ENCODE measurements at places on chromosomes 7 and 10. TPM values are rescaled to one million over a fixed set of nuclear protein-coding genes. Genes with fewer than 3 reads are reported as not detected.

GRCh38 chr7:31814187-31814586 lies 127.2 kb downstream of the PPP1R17 start:
- peak; percentile 37 for DNase-seq

The MINDY4 gene
- 27.0 TPM for total RNA-seq

- no peak for DNase-seq
Measured at GRCh38 chr7:2628130-2628482, 3.7 kb upstream of the TTYH3 start.

GRCh38 chr7:138226001-138226476 lies 149.8 kb downstream of the AKR1D1 start:
- peak; percentile 93 for DNase-seq

DNA sequence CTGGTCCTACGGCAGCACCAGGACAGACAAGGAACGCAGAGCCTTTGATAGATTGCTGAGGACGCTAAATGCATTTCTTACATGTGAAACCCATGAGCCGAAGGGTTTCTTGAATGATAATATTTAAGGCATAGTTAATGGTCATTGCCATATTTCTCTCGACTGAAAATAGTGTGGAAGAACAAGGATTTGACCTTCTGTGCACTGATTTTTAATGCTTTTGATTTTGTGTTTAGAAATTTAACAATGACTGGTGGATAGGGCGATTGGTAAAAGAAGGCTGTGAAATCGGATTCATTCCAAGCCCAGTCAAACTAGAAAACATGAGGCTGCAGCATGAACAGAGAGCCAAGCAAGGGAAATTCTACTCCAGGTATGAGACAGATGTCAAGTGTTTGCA lies 150.8 kb downstream of the NSUN6 start:
- no peak for DNase-seq

GRCh38 chr7:51606601-51607154 lies 290.1 kb upstream of the COBL start:
- DNase-seq, result peak; percentile 14

DNA sequence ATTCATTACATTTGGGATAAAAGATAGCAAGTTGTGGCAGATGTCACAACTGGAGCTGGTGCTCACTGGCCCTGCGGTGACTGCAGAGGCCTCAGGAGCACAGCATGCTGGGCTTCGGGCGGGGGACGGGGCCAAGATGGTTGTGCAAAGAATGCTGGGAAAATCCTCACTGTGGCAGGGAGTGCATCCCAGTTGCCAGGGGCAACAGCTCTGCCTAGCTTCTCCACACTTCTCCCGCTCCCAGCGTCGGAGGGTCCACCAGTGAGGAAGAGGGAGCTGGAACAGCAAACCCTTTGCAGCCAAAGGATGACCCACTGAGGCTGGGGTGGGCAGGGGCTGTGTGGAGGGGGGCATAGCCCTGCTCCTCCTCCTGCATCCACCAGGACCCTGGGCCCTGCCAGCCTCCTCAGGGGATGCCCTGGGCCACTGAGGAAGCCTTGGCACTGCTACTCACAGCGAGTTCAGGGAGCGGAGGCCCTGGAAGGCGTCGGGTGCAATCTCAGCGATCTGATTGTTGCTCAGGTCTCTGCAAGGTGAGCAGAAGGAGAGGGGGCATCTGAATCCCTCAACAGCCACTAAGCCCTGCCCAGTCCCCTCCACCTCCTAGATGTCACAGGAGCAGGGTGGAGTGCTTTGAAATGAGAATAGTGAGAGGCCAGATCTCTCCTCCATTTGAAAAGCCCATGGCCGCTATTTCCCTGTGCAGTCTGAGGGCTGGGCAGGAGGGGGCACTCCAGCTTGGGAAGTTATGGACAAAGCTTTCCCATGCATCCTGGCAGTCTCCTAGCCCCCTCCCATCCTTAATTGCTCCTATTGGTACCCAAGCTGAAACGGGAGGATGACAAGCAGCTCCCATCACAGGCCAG lies 126.5 kb downstream of the SLIT1 start:
- DNase-seq, result no peak

The CYP26C1 gene
- total RNA-seq, result not detected

DNA sequence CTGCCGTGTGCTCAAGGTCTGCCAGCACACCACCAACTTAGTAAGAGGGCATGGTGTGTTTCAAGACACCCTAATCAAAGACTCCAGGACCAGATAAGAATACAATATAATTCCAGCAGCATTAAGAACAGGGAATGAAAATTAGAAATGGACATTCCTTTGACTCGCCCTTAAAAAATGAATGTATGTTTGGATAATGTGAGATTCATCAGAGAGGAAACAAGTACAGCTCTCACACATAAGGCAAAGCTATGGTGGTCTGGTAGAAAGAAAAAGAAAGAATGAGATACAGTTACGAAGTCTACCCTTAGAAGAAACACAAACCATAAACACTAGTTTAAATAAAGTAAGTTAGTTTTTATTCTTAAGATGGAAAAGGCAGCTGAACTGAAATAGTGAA lies 174.8 kb upstream of the ANK3 start:
- DNase-seq, result no peak

DNA sequence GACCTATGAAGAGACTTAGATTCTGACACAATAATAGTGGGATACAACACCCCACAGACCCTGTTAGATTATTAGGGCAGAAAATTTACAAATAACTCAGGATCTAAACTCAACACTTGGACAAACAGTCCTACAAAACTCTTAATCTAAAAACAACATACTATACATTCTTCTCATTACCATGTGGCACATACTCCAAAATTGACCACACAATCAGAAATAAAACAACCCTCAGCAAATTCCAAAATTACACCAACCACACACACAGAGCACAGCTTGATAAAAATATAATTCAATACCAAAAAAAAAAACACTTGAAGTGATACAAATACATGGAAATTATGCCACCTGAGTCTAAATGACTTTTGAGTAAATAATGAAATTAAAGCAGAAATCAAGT lies 7.8 kb downstream of the ZNF680 start:
- no peak for DNase-seq

The POLR2J gene
- total RNA-seq, result 95.6 TPM

DNA sequence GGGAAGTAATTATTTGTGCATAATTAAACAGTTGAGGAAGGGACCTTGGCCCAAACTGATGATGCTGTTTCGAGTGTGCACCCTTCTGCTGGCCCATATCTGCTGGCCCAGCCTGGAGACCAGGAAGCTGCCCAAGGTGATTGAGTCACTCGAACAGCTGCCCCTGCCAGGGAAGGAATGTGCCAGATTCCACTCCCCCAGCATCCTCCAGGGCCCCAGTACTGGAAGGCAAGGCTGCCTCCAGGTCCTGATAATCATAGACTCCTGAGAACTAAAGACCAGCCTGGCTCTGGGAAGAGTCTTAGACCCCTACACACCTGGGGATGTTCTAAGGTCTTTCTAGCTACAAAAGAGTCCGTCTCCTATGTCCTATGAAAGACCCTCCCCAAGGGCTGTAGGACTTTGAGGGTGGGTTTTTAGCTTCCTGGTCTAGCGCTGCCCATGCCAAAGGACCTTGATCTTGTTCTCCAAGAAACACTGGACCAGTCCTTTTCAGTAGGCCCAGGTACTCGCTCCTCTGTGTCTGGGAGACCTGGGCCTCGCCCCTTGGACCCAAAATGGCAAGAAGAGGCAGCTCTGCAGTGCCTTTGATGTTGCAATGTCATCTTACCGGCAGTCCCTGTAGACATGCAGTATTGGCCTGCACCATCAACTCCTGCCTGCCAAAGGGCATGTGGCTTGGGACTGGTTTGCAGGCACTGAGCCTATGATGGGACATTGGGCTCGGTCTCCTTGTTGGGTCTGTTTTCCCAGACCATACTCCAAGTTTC lies 103.2 kb upstream of the GPR26 start:
- DNase-seq, result no peak

The CALML3 gene
- total RNA-seq, result not detected

The TEX36 gene
- not detected for total RNA-seq

GRCh38 chr10:48705401-48705938 lies 20.8 kb downstream of the WDFY4 start:
- DNase-seq, result no peak

GRCh38 chr7:93150200-93150835 lies 2.1 kb upstream of the SAMD9L start:
- peak; percentile 62 for DNase-seq

DNA sequence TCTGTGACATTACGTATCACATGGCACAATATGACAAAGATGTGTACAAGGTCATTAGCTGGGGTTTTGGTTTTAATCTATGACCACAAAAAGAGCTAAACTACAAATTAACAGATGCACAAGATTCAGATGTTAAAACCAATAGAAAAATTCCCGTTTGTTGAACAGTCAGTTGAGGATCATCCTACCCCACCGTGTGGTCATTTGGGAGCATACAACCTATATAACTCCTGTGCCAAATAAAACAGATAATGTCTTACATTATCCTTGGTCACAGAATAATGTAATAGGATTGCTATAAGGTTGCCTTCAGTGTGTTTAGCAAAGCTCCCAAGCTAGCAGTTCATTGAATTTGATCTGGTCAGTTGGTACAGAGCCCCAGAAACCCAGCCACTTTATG lies 28.2 kb downstream of the ASNS start:
- peak; percentile 23 for DNase-seq

- no peak for DNase-seq
Measured at GRCh38 chr10:97406064-97406463, 4.9 kb upstream of the RRP12 start.

- DNase-seq, result peak; percentile 77
Measured at GRCh38 chr10:119655566-119656001, 4.4 kb downstream of the BAG3 start.

DNA sequence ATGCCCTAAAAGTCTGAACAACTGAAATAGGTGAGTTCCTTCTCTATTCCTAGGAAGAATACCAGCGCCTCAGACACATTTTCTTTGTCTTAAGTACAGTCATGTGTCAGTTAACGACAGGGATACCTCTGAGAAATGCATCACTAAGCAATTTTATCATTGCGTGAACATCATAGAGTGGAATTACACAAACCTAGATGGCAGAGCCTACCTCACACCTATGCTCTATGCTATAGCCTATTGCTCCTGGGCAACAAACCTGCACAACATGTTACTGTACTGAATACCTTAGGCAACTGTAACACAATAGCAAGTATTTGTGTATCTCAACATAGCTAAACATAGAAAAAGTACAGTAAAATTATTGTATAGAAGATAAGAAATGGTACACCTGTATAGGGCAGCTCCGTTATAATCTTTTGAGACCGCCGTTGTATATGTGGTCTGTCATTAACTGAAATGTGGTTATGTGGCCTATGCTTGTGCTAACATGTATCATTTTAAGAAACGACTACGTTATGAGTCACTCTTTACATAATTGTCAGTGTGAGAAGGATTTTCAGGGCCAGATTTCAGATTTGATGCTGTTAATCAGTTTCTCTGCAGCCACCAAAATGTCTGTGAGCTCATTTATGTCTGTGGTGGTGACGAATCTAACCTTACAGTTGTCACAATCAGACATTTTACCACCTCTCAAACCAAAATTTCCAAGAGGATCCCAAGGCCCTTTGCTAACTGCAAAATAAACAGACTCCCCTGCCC lies 66.1 kb upstream of the STK17A start:
- peak; percentile 73 for DNase-seq

The ABCB4 gene
- total RNA-seq, result 0.60 TPM

The LRRC61 gene
- total RNA-seq, result 7.9 TPM

DNA sequence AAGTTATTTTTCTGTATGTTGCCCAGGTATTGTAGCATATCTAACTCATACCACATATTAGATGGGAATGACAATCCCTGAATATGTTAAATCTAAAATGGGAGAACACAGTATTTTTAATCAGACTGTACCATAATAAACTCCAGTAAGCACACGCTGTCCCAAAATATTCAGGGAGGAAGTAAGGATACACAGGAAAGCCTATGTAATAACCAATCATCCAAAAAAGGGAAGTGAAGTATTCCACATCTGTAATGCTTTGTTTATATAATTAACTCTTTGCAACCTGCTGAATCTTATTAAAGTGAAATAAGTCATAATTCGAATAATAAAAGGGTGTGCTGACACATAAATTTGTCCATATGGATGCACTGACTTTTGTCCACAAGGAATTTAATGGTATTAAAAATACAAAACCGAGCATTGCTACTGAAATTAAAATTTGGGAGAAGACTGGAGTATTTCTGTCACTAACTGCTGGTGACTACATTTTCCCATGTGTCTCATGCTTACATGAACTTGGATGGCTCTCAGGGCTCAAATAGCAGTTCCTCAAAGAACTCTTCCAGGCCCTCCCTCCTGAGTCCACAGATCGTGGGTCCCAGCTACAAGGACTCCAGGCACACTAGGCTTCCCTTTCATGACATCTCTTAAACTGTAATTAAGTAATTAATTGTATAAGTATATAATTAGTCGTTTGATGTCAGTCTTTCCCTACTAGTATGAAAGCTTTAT lies 120.6 kb downstream of the NEBL start:
- DNase-seq, result no peak

DNA sequence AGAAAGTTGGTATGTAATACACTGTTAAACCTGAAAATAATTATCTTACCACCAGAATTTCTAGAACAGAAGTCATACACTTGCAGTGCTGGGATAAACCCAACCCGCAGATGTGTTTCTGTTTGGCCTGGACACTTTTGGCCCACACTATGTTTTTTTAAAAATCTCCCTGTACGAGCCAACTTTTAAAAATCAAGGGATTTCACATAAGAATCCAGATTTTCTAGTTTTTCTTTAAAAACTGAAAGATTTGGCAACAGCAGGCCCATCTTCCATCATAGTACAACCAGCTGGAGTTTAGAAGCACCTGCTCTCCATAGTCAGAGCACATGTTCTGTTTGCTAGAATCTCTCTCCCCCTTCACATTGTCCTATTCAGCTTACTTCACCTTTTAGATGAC lies 74.0 kb downstream of the TLL2 start:
- DNase-seq, result no peak

The ZNF804B gene
- not detected for total RNA-seq

DNA sequence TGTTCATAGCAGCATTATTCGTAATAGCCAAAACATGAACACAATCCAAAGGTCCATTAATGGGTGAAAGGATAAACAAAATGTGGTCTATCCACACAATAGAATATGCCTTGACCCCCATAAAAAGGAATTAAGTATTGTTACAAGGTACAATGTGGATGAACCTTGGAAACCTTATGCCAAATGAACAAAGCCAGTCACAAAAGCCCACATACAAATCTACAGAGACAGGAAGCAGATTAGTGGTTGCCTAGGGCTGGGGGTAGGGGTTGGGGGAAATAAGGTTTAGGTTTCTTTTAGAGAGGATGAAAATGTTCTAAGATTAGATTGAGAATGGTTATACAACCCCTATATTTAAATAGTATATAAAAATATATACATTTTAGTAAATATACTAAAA lies 34.8 kb downstream of the PIP4K2A start:
- DNase-seq, result no peak

The PAPSS2 gene
- 147 TPM for total RNA-seq

DNA sequence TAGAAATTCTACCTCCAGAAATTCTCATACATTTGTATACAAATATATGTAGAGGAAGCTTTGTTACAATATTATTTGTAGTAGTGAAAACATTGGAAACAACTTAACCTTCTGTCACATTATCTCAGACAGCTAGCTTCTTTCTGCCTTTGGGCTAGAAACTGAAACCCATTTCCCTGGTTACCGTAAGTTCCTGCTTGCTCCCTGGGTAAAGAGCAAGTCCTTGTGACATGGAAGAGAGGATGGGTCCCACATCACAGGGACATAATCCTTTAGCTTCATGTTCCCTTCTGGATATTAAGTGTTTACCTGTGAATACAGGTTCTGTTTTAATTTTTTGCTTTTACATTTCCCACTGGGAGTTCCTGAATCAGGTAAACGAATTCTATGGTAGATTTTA lies 41.8 kb downstream of the KLHDC10 start:
- no peak for DNase-seq

The GAD2 gene
- not detected for total RNA-seq

- DNase-seq, result no peak
Measured at GRCh38 chr10:83691791-83692596, 447.3 kb upstream of the GHITM start.

- no peak for DNase-seq
Measured at GRCh38 chr10:48983648-48984351, 44.2 kb upstream of the LRRC18 start.

The KLLN gene
- not detected for total RNA-seq
